Gastrocnemius medialis (tissue), 4 donors: ENCODE measurements at places on chromosomes 11 and 22. TPM values are rescaled to one million over a fixed set of nuclear protein-coding genes. Genes with fewer than 3 reads are reported as not detected.

DNA sequence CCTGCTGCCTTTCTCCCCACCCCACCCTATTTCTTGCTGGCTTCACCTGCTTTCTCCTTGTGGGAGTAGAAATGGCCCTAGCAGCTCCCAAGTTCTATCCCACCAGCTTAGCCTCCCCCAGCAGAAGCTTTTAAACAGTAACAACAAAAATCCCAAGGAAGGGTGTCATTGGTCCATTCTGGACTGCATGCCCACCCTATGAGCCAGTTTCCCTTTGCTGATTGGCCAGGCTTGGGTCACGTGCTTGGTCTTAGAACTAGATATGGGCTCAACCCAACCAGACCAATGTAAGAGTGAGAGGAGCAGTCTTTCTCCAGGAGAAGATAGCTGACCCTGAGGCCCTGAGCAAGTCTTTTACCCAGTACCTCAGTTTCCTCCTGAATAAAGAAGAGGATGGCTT is 2.3 kb downstream of the MTFP1 start:
- no peak overlapping the region for H3K4me3 ChIP-seq
- H3K27me3 ChIP-seq, result no peaks in the 10 kb centered on the region
- no peak for DNase-seq
- H3K27ac ChIP-seq, result no peak overlapping the region
- H3K4me1 ChIP-seq, result peaks cover 15% of the 10 kb centered on the region

- H3K27me3 ChIP-seq, result peaks cover 4% of the 10 kb centered on the region
- H3K27ac ChIP-seq, result no peak overlapping the region
- H3K4me1 ChIP-seq, result no peaks in the 10 kb centered on the region
- DNase-seq, result no peak
- H3K36me3 ChIP-seq, result no peaks in the 10 kb centered on the region
- no peak overlapping the region for H3K4me3 ChIP-seq
Measured at GRCh38 chr11:2202900-2203439, 31.4 kb upstream of the TH start.

DNA sequence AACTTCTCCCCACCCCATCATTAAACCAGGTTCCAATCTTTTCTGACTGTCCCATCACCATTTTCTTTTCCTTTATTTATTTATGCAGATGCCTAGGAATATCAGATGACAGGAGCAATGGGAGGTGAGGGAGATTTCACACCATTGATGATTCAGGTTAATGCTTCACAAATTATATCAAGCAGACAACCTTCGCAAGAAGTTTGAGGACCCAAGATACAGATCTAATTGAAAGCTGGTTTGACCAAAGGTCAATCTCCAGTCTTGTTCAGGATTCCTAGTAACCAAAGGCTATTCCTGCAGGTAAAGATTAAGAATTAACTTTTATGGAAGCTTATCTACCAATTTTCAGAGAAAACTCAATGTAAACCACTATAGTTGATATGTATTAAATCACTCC is 54.4 kb downstream of the SLC35F2 start:
- no peaks in the 10 kb centered on the region for H3K4me1 ChIP-seq
- no peak overlapping the region for H3K4me3 ChIP-seq
- no peak for DNase-seq
- no peak overlapping the region for H3K27ac ChIP-seq
- no peaks in the 10 kb centered on the region for H3K36me3 ChIP-seq
- H3K27me3 ChIP-seq, result no peaks in the 10 kb centered on the region

PLEKHA7 gene
- 0.72 TPM for total RNA-seq

UPK3A gene
- 6.4 TPM for total RNA-seq

DNA sequence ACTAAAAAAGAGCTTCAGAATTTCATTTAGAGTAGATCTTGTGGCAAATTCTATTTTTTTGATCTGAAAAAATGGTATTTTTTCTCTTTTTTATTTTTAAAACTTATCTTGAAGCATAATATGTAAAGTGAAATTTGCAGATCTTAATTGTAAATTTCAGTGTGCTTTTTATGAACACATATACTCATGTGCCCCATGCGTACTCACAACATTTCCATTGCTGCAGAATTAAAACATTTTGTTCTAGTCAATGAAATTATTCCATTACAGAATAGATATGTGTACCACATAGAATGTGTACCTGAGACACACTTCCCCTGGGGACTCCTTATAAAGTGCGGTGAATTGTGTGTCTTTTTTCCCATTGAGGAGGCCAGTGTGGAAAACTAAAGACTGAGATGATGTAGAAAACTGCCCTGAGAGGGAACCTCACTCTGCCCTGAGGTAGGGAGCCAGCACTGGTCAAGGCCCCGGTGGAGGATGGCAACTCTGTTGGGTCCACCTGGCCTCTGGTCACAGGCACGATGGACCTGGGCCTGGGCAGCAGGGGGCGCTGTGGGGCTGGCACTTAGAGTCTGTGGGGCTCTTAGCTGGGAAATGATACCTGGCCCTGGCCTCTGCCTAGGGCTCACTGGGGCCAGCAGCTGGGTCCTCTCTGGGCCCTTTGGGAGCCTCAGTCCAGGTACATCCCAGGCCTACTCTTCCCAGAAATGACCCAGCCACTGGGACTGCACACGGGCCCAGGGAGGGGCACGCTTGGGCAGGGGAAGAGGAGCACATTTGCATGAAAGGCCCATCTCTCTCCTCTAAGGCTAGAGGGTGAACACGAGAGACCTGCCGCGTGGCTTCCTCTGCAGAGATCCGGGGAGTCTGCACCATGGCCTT is 77.9 kb upstream of the TOP3B start:
- H3K4me1 ChIP-seq, result no peaks in the 10 kb centered on the region
- peaks cover 4% of the 10 kb centered on the region for H3K27me3 ChIP-seq
- H3K27ac ChIP-seq, result peak overlapping the region; percentile 66
- H3K4me3 ChIP-seq, result no peak overlapping the region
- H3K36me3 ChIP-seq, result no peaks in the 10 kb centered on the region

DNA sequence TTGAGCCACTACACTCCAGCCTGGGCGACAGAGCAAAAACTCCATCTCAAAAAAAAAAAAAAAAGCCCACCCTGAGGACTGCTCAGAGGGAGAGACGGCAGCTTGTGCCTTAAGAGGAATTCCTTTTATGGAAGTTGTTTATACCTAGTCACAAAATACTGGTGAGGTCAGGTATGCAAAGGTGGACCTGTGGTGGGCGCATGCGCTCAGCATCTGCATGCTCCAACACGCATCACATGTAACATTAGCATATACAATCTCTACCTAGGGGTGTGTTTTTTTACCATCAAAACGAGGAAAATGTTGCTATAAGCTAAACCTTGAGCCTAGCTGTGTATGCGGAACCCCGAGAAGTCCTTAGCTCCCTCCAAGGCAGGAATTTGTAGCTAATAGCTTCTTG is 6.8 kb upstream of the SART1 start:
- H3K4me3 ChIP-seq, result no peak overlapping the region
- DNase-seq, result no peak
- no peaks in the 10 kb centered on the region for H3K36me3 ChIP-seq
- H3K27ac ChIP-seq, result no peak overlapping the region
- H3K4me1 ChIP-seq, result no peaks in the 10 kb centered on the region

DNA sequence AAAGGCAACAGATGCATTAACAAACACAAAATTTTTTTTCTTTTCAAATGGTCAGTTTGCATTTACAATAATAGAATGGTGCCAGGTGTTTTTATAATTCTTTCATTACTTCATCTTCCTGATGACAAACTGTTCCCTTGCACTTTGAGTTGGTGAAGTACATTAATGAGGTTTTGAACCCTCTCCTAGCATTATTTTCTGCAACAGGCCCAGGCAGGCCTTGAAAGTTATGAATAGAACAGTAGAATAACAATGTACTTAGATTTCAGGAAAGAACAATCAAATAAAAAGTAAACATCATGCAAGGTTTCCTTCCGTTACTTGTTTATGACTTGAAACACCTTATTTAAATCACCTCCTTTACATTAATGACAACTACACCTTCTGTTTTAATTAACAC is 9.6 kb downstream of the BTG4 start:
- H3K36me3 ChIP-seq, result no peaks in the 10 kb centered on the region
- H3K4me3 ChIP-seq, result no peak overlapping the region
- H3K27ac ChIP-seq, result no peak overlapping the region
- no peaks in the 10 kb centered on the region for H3K27me3 ChIP-seq

- no peak overlapping the region for H3K27ac ChIP-seq
- no peaks in the 10 kb centered on the region for H3K27me3 ChIP-seq
- DNase-seq, result no peak
- no peak overlapping the region for H3K4me3 ChIP-seq
- H3K4me1 ChIP-seq, result peaks cover 7% of the 10 kb centered on the region
Measured at GRCh38 chr22:46386312-46386711, 50.8 kb downstream of the TRMU start.

DNA sequence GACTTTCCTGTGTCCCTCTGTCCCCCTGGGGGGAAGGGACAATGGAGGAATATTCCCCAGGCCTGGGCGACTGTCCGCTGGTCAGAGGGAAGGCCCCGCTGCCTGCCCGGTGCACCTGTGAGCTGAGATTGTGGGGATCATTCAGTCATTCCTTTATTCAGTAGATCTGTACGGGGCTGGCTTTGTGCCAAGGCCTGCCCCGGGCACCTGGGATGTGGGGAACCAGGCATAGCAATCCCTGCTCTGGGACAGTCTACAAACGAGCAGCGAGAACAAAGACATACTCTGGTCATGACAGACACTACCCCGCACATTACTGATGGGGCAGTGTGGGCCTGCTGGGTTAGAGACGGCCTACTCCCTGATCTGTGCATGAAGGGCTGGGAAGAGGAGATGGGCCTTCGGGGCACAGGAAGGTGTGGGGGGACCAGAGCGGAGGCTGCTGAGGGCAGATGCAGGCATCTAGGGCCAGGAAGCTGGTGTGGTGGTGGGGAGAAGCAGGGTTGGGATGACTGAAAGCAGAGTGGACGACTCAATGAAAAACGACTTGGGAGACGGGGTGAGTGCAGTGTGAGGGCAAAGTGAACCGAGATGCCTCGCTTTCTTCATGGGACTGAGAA is 1.8 kb upstream of the MYO7A start:
- H3K27me3 ChIP-seq, result no peaks in the 10 kb centered on the region
- H3K27ac ChIP-seq, result no peak overlapping the region
- peaks cover 12% of the 10 kb centered on the region for H3K4me1 ChIP-seq
- DNase-seq, result no peak
- no peak overlapping the region for H3K4me3 ChIP-seq

DNA sequence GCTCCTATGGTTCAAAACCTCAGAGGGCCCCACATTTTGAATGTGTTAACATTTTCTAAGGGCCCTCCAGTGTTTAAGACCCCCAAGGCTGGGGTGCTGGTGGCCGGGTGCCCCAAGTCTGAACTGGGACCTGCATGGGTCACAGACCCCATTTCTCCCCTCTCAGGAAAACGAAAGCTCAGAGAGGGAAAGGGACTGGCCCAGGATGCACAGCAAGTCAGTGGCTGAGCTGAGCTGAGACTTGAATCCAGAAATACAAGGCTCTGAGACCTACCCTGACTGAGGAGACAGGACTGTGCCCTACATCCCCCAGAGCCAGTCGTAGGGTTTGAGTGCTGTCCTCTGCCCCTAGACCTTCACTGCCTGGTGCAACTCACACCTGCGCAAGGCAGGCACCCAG is 4.2 kb downstream of the ACTN3 start:
- H3K27ac ChIP-seq, result peak overlapping the region; percentile 44
- no peak overlapping the region for H3K4me3 ChIP-seq
- no peaks in the 10 kb centered on the region for H3K27me3 ChIP-seq
- no peaks in the 10 kb centered on the region for H3K36me3 ChIP-seq
- peaks cover 18% of the 10 kb centered on the region for H3K4me1 ChIP-seq

IFITM10 gene
- 6.5 TPM for total RNA-seq

DNA sequence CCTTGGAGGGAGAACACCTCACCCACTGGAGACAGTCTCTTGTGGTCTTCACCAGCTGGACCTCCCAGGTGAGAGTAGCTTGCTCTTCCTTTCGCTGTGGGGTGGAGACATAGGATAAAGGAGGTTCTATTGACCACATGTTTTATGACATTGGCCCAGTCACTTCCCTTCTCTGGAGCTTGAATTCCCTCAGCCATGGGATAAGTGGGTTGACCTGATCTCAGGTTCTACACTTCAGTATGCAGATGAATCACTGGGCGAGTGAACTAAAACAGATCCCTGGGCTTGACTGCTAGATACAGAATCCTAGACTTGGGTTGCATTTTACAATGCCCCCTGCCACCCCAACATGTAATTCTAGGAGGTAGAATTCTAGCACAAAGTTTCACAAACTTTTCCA is 54.8 kb upstream of the PRSS23 start:
- DNase-seq, result no peak
- H3K27me3 ChIP-seq, result no peaks in the 10 kb centered on the region
- H3K36me3 ChIP-seq, result no peaks in the 10 kb centered on the region
- H3K4me1 ChIP-seq, result peaks cover 17% of the 10 kb centered on the region
- no peak overlapping the region for H3K4me3 ChIP-seq
- H3K27ac ChIP-seq, result no peak overlapping the region

- no peak overlapping the region for H3K4me3 ChIP-seq
- H3K36me3 ChIP-seq, result no peaks in the 10 kb centered on the region
- no peak for DNase-seq
- H3K4me1 ChIP-seq, result peaks cover 23% of the 10 kb centered on the region
- no peaks in the 10 kb centered on the region for H3K27me3 ChIP-seq
Measured at GRCh38 chr11:125180413-125181305, 16.1 kb downstream of the PKNOX2 start.

DNA sequence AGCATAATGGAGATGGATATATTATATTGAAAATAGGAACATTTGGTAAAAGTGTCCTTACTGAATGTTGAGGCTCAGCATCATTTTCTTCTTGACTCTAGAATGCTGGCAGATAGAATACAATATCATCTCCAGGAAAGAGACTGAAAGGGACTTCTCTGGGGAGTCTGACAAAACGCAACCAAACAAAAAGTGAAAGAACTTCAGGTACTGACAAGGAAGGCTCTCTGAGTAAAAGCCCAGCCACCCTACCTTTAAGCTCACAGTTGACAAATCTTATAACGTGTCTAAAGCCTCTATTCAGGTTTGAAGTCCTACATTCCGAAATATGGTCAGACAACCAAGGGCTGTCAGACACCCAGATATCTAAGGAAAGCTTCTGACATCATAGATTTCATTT is 590.8 kb downstream of the SOX6 start:
- no peaks in the 10 kb centered on the region for H3K36me3 ChIP-seq
- no peak overlapping the region for H3K27ac ChIP-seq
- H3K27me3 ChIP-seq, result no peaks in the 10 kb centered on the region
- DNase-seq, result no peak

LDHA gene
- 354 TPM for total RNA-seq

DNA sequence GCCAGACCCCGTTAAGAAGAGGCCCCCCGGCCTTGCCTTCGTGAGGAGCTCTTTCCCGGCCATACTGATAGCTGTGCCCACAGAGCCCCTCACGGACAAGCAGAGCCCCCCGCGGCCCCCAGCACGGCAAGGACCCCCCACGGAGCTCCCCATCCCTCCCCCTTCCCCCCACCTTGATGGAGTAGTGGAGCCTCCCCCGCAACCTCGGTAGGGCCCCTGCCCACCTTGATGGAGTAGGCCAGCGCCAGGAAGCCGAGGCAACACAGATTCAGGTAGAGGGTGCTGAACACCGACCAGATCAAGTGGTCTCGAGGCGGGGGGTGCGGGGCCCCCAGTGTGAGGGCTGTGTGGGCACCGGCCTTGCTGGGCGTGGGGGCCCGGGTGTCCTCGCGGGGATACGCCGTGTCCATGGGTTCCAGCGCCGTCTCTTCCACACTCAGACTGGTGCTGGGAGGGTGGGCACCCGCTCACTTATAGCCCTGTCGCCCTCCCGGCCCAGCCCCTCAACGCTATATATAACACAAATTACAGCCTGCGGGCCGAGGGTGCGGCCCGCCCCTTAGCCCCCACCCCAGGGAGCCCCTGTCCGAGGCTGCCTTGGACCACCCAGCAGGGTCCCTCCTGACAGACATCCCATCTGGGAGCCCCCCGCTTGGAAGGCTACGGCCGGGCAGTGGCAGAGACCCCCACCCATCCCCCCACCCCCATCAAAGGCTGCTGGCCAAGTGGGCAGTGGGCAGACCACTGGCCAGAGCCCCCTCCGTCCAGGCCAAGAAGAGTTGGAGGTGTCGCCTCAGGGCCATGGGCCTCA is at the start of gene IFITM5:
TSS of gene IFITM5 (minus strand) at position 446 of the 811 bp plus-strand sequence. CDS start at position 410, 36 bp downstream.
- H3K4me3 ChIP-seq, result no peak within 1 kb of the TSS
- no peak within 1 kb of the TSS for H3K27ac ChIP-seq
- DNase-seq, result no peak
- no peaks in the 10 kb centered on the region for H3K36me3 ChIP-seq

ISX gene
- total RNA-seq, result not detected
